ENCODE measurements at places on chromosomes 11 and 22.

DNA sequence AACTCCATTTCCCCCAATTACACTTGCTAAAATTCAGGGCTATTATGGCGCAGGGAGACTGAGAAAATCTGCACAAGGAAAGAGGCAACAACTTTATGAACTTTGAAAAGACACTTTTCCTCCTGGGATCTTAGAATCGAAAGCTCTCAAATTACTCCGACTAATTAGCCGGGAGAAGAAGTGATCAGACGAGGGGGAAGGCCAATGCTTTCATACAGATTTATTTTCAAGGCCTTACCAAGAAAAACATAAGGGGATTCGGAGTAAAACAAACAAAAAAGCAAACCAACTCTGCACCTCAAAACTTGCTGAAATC lies 1.6 kb downstream of the PAX6 start:
- DNase-seq = no peak

DNA sequence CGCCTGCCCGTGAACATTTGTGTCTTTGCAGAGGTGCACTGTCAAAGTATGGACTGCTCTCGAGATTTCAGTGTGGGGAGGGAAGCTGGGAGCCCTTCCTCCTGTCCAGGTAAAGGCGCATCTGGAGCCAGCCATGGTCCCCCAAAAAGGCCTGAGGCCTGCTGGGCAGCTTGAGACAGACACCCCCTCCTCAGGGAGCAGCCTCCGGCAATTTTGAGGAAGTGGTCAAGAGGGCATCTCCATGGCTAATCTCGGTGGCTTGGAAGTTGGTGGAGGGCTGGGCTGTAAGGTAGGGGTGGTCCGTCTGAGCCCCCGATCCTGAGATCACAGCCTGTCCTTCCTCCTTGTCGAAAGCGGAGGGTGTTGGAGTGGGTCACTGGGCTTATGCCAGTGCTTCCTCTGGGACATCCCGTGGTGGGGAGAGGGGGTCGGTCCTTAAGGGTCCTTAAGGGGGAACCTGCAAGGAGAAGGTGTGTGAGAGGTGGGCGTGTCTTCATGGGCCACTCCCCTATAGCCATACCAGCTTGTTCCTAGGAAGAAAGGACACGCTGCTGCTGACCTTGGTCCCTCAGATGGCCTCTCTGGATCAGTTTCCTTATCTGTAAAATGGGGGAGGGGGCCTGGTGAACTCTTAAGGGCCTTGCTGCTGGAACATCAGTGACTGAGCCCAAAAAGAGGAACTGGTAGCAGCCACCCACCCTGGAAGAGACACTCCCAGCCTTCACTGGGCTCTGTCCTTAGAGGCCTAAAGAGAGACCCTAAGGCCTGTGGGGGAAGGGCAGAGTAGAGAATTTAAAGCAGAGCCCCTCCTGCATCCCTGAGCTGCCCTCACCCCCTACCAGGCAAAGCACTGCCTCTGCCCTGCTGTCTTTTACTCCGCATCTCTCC lies 2.6 kb downstream of the KCNC1 start:
- no peak for DNase-seq

DNA sequence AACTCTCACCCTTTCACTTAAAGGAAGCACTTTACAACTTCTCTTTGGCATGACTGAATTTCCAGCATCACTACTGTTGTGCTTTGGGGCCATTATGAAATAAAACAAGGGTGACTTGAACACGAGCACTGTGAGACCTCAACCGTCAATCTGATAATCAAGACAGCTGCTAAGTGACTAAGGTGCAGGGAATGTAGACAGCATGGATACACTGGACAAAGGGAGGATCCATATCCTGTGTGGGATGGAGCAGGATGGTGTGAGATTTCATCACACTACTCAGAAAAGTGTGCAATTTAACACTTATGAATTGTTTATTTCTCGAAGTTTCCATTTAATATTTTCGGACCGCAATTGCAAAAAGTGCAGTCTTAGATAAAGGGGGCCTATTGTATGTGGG lies 16.1 kb upstream of the EXPH5 start:
- no peak for DNase-seq

DNA sequence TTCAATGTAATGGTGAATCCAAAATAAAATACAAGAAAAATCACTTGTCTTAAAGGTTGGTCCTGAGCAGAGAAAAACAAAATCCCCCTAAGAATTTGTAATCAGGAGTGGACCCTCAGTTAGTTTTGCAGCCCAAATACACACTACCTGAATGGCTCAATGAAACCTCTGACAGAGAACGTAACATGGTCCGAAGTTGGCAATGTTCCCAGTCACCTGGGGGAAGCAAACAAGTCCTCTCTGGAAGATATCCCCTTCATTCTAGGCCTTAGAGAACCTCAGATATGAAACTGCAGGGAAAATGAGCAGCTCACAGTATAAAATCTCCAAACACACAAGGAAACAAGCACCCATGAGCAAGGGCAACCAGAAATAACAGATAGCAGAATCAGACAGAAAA lies 58.2 kb downstream of the MORC2 start:
- no peak for DNase-seq

- DNase-seq = no peak
Measured at GRCh38 chr11:94513091-94513490, 830 bp downstream of the C11orf97 start.

DNA sequence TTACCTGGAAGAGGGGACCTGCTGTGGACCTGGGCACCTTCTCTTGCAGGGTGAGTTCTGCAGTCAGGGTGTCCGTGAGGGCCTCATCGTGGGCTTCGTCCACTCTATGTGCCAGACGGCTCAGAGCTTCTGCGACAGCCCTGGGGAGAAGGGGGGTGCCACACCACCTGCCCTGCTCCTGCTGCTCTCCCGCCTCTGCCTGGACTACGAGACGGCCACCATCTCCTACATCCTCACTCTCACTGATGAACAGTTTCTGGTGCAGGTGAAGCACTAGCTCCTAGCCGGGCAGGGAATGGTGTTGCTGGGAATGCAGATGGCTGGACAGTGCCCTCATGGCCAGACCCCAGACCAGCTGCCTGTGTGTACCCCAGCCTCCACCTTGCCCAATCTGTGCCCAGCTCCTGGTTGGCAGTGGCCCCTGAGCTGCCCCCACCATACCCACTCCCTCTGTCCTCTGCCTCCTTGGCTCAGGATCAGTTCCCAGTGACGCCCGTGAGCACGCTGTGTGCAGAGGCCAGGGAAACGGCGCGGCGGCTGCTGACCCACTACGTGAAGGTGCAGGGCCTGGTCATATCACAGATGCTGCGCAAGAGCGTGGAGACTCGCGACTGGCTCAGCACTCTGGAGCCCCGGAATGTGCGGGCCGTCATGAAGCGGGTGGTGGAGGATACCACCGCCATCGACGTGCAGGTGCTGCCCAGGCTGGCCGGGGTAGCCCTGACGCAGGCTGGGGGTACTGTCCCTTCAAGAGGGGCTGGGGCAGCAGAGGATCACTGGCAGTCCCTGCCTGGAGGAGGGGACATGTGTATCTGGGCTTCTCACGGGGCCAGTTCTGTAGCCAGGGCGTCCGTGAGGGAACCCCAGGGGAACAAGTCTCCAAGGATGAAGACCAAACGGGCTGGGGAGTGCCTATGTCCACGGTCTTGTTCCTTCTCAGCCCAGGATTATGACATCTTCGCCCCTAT lies 2.2 kb upstream of the TM7SF2 start:
- DNase-seq = no peak

- no peak for DNase-seq
Measured at GRCh38 chr11:16099343-16099900, 256.9 kb downstream of the SOX6 start.

- DNase-seq = no peak
Measured at GRCh38 chr11:9254416-9254815, 10.7 kb downstream of the DENND5A start.

DNA sequence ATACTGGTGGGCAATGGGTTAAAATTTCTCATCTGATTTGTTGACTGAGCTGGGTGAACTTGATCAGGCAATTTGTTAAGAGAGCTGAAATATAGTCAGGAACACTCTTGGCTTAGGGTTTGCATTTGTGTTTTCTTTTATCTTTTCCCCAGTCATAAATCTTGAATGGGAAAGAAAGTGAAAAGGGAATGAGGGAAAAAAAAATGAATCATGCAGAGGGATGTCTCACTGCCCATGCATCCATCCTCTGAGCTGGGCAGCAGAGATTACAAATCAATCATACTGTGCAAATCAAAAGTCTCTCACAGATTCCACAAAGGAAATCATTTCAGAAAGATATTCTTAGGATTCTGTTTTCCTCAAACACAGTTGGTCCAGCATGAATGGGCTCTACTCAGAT lies 174.2 kb upstream of the MPPED2 start:
- DNase-seq = no peak

DNA sequence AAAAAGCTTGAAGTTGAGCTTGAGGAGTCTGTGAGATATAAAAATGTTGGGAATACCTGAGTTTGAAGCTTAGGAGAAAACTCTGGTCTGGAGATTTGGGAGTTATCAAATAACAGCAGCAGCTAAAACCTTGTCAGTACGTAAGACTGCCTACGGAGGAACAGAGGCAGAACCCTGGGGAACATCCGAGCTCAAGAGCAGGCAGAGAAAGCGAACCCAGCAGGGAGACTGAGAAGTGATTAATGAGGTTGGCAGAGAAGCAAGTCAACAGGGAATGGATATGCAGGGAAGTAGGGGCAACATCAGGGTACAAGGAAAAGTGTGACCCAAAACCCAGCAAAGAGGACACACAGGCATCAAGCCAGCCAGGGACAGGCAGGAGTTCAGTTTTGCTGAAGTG lies 12.6 kb upstream of the MTFP1 start:
- DNase-seq = no peak

- DNase-seq = no peak
Measured at GRCh38 chr22:44037519-44038375, 13.6 kb downstream of the PARVB start.

DNA sequence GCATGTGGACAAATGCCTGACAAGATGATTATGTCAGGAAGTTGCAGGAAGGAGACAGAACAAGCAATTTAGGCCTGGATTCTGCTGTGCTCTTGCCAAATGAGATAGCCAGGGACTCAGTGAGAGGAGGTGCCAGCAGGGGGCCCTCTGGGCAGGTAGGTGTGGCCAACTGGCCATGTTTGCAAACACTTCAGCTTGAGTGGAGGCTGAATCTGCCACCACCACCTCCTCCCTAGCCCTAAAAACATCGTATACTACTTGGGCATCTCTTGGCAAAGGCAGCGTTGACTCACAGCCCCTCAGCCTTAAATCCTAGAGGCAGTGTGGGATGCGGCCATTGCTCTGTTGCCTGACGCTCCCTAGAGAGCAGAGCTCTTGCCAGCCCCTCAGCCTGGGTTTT lies 95.1 kb upstream of the PLET1 start:
- DNase-seq = no peak

- DNase-seq = no peak
Measured at GRCh38 chr11:130237282-130238006, 77.3 kb downstream of the ZBTB44 start.

- no peak for DNase-seq
Measured at GRCh38 chr11:69433741-69434140, 47.7 kb upstream of the LINC01488 start.

GRCh38 chr11:134905928-134906327 lies 493.9 kb upstream of the B3GAT1 start:
- no peak for DNase-seq

GRCh38 chr11:115657586-115657985 lies 153.4 kb upstream of the CADM1 start:
- no peak for DNase-seq

DNA sequence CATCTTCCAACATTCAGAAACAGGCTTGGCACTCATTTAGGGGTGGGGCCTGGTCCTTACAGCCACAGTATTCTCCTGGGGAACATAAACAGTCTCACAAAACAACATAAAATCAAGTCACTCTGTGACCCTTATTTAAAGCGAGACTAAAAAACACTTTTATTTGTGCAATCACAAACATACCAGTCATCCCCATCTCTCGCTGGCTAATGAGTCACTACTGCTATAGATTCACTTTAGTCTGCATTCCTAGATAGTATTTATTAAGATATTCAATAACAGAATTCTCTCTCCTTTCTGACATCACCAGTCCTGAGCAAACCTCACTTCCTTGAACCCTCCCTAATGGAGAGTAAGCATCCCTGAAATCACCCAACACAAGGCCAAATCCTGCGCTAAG lies 68.0 kb downstream of the ZBTB44 start:
- DNase-seq = no peak

DNA sequence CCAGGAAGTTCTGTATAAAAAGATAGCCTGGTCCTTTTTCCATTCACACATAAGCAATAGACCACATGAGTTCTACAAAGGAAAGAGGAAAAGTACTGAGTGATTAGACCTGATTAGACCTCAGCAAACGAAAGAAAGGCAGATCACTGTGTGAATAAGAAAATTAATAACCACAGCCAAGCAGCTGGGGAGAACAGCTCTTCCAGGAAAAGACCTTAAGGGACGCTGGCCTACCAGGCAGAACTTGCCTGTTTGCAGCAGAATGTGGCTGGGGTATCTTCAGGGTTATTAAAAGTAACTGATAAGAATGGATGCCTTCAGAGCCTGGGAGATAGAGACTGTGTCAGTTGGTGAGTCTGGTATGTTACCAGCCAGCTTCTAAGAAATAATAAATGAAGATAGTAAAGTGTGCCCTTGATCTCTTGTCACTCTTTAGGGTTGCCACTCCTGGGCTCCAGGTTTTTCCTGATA lies 172.9 kb downstream of the DBX1 start:
- no peak for DNase-seq

DNA sequence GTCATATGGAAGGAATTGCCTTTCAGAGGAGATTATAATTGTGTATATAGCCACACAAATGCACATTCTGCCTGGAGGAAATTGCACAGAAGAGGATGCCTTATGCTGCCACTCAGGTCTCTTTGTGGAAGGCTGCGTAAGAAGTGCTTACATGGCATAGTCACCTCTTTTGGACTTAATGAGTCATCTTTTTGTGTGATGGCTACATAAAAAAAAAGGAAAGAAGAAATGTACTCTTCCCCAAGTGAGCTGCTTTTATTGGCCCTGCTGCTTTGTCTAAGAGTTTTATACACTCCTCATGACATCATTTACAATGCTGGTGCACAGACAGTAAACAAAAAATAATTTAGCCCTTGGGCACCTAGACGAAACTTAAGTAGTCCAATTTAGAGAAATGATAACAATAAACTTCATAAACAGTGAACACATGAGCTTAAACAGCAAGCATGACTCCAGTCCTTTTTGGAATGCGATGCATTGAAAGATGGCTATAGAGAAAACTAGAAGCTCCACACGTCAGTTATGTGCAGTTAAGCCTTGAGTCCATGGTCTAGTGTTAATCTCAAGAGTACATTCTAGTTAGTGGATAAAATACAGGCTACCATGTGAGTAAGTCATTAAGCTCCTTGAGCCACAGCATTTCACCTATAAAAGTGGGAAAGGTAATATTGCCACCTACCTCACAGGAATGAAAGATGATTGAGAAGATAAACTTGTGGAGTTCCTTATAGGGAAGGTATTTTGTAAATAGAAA lies 12.0 kb downstream of the CSTPP1 start:
- DNase-seq = no peak

DNA sequence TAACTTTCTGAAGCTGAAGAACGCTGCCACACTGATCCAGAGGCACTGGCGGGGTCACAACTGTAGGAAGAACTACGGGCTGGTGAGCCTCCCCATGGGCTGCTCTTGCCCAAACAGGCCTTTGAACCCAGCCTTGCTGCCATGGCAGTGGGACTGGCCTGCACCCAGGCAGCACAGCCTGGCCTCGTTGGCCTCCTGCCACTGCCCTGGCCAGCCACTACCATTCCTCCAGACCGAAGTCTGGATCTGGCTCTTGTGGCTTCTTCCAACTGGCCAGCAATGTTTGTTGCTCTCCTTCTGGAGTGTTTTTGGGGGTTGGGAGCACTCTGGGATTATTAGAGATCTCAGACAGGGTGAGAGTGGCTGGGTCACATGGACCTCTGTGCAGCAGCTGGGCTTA lies 51.0 kb downstream of the MYO7A start:
- DNase-seq = no peak

- no peak for DNase-seq
Measured at GRCh38 chr22:29316141-29316828, 788 bp upstream of the RASL10A start.

- no peak for DNase-seq
Measured at GRCh38 chr22:40642316-40642715, 5.8 kb upstream of the MRTFA start.
